HFFc6 (cell line): ENCODE measurements at places on chromosomes 6 and 20. TPM values are rescaled to one million over a fixed set of nuclear protein-coding genes. Genes with fewer than 3 reads are reported as not detected.

DNA sequence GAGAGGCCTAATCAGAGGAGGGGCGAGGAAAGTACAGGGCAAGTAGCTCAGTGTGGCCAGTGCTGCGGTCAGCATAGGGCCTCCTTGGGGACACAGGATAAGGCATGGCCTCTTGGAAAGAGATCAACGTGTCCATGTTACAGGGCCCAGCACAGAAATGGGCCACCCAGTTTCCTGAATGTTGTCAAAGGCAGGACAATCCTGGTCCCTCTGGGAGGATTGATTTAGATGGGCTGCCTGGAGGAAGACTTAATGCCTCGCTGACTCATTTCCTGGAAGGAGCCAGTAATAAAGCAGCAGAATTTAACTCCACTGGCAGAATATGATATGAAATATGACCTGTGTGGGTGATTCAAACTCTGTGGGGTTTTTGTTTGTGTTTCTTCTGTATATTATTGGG lies 16.6 kb downstream of the DDO start:
- DNase-seq, result no peak

DNA sequence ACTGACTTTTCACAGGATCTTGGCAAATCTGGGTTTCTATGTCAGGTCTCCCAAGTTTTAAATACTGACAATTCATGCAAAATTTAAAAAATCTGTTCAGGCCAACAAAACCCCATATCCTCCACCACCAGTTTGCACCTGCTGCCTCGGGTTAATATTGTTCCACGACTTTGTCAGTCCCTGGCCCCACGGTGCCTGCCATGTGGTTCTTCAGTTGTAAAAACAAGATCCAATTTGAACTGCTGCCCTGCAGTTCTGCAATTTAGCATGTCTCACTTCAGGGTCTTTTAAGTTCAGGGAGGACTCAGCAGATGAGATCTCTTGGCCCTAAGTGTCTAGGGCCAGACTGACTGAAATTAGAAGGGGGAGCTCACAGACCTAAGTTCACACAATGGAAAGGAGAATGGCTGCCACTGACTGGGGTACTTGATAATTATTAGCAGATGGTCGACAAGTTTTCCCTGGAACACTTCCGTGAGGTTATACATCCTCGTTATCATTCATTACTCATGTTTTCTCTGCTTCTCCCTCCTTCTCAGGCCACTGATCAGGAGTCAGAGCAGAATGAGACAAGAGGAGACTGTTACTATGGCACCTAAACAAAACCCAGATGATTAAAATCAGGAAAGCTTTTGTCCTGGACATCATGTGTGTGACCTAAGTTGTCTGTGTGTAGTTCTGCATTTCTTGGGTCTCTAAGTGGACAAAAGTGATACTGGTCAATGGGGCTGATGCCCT lies 223.6 kb downstream of the KIF16B start:
- DNase-seq, result no peak

SLPI gene
- total RNA-seq, result 0.66 TPM in 1 of 2 replicates, not detected in the other

- no peak for DNase-seq
Observed at GRCh38 chr20:64102647-64103354, 4.6 kb downstream of the NPBWR2 start.

RFX6 gene
- not detected in 3 replicates for total RNA-seq

DNA sequence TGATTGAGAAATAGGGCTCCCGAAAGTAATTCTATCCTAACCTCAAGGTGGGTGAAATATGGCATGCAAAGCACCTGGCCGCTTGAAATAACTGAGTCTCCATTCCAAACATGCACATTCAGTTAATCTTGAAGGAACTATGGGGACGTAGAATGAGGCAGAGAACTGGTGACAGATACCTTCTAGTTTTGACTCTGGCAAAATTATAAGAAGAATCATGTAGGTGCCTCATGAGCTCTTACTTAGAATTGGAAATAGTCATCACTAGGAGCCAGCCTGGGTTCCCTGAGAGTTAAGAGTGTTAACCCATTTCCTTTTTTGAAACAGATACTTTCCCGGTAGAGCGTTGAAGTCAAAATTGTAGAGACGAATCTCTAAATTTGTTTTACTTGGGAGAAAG lies 49.3 kb downstream of the RPF2 start:
- no peak for DNase-seq

- no peak for DNase-seq
Observed at GRCh38 chr20:37414224-37415035, 68.5 kb downstream of the SRC start.

GRCh38 chr6:140846503-140847261 lies 1286.0 kb upstream of the GJE1 start:
- peak; percentile 65 for DNase-seq

DNA sequence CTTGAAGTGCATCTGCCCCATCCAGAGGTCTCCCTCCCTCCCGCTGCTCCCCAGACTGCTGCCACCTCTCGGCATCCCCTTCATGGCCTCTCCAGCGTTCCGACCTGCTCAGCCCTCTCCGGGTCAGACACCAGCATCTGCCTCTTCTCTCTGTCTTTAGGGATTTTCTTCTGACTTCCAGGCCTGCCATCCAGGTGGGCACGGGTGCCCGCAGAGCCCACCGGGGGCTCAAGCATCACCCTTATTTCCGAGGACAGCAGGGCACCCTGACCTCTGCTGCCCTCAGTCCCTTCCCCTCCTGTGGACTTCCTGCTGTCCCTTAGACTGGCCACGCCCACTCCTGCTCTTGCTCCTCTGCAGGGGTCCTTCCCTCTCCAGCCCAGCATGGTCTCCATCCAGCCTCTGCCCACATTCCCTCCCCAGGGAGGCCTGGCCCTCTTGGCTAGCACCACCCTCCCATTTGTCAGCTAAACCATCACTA lies 3.3 kb downstream of the NPEPL1 start:
- no peak for DNase-seq

HLA-DPA1 gene
- 1.5 and 3.2 TPM in 2 replicates for total RNA-seq

DNA sequence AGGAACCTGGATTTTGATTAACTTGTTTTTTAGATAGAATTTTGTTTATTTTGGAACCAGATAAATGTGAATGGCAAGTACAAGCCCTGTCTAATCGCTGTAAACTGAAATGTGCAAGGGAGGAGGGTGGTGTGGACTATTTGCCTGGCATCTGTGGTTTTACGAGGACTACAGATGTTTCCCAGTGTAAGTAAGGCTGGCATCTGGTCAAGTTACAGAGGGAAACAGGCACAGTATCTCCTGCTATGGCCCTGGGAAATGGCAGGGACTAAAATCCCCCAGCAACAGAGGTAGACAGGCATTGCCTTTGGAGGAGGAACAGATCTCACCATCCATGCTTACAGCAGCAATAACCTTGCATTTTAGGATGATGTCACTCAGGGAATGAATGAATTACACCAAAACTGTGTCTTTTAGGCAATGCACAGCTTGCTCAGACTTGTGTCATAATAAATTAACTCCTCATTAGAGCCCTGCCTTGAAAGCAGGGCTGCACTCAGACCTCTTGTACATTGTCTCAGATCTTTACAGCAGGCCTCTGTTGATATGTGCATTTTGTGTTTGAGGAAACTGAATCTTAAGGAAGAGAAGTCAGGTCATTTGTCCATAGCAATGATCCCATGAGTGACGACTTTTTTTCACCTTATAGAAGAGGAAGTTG lies 96.2 kb downstream of the TCP11 start:
- DNase-seq, result no peak

PSMF1 gene
- total RNA-seq, result 177 to 194 TPM (median 183 TPM) in 3 replicates

SCRT2 gene
- not detected in 3 replicates for total RNA-seq

DNA sequence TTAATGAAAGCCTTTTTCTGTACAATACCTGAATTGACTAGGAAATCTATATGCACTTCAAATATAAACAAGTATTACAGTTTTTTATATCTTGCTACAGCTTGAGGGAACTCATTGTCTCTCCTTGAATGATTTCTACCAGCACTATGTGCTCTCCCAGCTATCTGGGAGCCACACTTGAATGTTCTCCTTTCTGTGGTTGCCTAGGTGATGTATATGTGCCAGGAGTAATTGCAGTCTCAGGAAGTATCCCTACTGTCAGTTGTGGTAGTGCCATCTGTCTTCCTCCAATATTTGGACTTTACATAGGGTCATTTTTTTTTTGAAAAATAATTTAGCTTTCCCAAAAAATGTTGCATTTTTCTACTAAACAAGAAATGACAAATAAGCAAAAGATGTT lies 288.0 kb upstream of the PLCB4 start:
- no peak for DNase-seq

GRCh38 chr20:63079971-63080370 lies 73.2 kb upstream of the BHLHE23 start:
- no peak for DNase-seq

DNA sequence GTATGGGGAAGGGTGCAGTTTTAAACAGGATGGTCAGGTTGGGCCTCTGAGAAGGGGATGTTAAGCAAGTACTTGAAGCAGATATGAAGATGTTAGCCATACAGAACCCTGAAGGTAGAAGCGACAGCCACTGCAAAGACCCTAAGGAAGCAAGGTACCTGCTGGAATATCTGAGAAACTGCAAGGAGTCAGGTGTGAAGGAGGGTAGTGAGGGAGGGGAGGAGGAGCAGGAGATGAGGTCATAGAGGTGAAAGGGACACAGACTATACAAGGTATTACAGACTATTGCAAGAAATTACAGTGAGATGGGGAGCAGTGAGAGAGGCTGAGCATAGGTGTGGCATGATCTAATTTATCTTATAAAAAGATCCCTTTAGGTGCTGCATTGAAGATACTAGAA lies 22.2 kb upstream of the DEFB112 start:
- no peak for DNase-seq

ZNF322 gene
- total RNA-seq, result 14.1 to 17.7 TPM (median 16.6 TPM) in 3 replicates

- no peak for DNase-seq
Observed at GRCh38 chr6:2558861-2559801, 191.6 kb downstream of the MYLK4 start.

ADGB gene
- not detected in 3 replicates for total RNA-seq

DNA sequence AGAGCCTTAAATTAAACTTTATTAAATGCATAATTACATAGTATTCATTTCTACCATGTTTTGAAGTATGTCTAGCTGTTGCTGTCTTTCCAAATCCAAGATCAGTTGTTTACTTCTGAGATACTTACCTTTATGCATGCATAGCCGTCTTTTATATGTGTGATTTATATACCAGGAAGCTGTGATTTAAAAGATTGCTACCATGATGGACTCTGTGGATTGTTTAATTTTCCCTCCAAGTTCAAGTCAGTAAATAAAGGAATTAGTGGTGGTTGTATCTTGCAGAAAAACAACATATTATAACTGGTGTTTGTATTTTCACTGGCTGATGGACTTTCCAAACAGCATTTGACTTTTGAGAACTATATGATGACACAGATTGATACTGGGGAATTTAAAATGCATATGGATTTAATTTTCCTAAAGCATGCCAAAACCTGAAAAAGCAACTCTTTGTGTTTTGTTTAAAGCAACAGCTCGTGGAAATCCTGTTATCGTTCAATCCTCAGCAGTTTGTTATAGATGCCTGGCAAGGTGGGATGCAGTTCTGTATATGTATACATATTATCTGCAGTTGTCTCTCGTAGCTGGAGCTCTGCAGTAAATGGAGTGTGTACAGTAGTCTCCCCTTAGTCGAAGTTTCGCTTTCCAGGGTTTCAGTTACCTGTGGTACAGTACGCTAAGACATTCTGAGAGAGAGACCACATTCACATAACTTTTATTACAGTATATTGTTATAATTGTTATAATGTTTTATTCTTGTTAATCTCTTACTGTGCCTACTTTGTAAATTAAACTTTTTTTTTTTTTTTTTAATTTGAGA lies 77.1 kb downstream of the CBFA2T2 start:
- DNase-seq, result no peak

DNA sequence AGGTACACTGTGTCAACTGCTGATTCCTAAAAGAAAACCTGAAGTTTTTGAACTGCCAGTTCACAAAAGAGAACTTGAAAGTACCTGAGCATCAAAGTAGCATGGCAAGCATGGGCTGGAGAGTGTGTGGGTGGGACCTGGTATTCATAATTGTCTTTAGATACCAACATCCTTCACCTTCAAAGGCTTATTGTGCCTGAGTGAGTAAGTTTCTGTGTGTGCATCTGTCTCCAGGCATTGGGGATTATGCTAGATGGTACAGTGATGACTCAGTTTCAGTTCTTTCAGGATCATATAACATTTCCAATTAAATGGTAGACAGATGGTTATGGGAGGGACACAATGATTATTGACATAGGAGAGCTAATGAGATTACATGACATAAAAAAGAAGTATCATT lies 238.5 kb downstream of the ZFAND3 start:
- peak; percentile 55 for DNase-seq

DNA sequence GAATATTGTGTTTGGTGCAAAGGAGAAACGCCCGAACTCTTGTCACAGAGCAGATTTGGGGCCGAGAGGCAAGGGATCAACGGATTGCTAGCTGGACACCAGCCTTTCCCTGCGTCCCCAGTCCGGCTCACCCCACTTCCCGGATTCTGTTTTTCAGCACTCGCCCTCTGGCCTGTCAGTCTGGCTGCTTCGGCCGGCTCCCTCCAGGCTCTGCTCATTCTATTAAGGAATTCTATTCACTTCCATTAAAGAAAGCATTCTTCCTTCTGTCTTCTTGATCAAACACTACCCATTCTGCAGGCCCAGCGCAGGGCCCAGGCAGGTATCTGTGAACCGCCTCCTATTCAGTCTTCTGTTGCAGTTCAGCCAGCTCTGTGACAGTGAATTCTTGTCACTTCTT lies 91.7 kb downstream of the RNF182 start:
- no peak for DNase-seq

GRCh38 chr6:28296520-28297060 lies 15.2 kb downstream of the PGBD1 start:
- no peak for DNase-seq

ATAT1 gene
- total RNA-seq, result 4.5 to 9.3 TPM (median 8.4 TPM) in 3 replicates

GRCh38 chr20:24566656-24567055 lies 97.2 kb downstream of the SYNDIG1 start:
- DNase-seq, result no peak

DNA sequence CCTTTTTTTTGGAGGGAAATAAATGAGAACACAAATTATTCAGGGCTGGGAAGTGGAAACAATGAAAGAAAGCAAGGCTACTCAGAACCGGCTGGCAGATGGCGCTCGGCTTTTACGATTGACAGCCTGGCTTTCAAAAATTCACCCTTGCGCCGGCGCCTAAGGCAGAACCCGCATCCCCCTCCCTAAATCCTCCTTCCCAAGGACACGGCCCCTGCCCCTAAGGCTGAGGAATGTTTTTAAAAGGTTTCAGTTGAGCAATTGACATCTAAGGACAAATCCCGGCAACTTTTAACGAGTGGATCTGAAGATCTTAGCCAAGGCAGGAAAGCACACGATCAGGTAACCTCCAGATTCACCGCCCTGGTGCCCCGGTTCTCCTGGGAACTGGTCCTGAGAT lies 16.3 kb downstream of the GNAS start:
- DNase-seq, result no peak

DNA sequence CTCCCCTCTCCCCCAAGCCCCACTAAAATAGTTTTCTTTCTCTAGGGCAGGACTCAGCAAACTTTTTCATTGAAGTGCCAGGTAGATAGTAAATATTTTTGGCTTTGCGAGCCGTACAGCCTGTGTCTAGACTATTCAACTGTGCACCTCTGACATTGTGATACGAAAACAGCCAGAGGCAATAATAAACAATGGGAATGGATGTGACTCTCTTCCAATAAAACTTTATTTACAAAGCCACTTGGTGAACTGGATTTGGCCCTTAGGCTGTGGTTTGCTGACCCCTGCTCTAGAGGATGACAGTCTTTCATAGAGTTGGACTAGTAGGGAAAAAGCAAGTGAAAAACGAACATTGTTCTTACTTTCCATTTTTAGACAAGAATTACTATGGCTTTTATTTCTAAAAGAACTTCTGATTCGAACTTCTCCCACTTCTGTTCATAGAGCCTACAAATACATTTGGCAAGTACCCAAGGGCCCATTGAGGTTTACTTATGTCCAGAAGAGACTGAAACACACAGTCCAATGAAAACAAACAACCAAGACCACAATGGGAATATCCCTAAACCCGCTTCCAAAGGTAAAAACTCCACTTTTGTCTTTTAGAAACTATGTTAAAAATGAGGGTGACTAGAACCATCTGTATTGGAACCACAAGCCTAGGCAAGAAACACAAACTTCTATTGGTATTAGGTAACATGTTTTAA lies 46.4 kb upstream of the CDKAL1 start:
- no peak for DNase-seq
